ENCODE measurements at places on chromosomes 5 and 9. TPM values are rescaled to one million over a fixed set of nuclear protein-coding genes. Genes with fewer than 3 reads are reported as not detected.

- DNase-seq = no peak
These were observed 3.9 kb downstream of the AMACR start for GRCh38 chr5:34003941-34004340.

DNA sequence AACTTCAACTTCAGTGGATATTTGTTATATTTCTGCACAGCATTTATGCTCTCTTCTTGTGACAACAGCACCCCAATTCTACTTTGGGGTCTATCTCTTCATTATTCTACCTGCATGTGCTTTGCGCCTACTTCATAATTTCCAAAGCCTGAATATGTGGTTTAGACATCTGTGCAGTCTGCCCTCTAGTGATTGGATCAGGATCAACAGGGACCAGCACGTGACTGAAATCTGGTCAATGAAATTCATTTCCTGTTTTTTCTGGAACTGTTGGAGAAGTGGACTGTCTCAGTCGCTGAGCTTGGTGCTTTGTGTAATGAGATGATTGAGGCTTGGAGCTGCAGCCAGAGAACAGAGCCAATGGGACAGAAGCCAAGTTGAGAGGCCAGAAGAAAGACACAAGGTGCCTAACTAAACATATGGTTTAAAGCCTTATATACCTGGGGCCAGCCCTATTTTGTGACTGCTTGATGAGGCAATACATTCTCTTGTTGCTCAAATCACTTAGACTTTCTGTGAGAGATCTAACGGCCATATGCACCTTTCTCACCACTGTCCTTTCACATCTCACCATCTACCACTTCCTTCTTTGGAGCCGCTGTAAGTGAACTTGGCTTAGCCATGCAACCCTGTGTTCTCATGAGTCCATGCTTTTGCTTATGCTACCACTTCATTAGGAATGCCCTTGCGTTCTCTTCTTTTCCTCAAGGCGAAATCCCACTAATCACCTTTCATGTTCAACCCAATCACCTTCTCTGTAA is 68.8 kb upstream of the PPP2R2B start:
- no peak for DNase-seq

DNA sequence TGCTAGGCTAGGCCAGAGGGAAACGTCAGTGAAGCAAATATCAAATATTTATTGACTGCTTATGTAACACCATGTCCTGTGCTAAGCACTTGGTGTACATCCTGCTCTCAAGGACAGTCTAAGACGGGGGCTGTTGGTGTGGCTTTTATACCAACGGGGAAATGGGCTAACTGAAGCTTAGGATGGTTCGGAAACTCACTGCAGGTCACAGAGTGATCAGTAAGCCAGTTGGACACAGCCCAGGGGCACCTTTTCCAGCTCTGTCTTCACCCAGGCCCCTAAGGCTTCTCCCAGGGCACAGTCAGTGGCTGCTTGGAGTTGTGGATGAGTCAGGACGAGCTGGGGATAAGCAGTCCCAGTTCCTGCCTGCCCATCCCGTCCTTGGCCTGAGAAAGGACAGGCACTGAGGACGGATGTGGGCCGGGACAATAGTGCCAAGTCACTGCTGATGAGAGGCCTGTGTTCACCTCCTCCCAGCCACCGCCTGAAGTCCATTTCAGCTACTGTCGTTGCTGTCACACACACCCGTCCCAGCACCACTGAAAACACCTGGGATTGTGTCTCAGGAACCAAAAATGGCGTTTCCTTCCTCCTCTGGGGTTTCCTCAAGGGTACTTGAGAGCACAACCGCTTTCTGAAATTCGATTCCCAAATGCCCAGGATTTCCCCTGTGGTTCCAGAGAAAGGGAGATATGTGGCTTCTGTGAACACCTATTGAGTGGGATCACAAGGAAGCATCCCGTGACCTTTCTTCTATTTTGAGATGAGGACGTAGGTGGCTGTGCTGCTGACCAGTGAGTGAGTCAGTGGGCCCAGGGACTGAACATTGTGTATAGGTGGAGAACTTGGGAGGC is 17.5 kb upstream of the SPRY4 start:
- DNase-seq = no peak

Gene FBXW11
- 41.7 TPM for total RNA-seq

- DNase-seq = no peak
These were observed 103.7 kb downstream of the PAM start for GRCh38 chr5:102858808-102859207.

Data from hematopoietic multipotent progenitor cell (in vitro differentiated cells).